T1000 (cell line): ENCODE measurements at places on chromosomes 4 and X.

DNA sequence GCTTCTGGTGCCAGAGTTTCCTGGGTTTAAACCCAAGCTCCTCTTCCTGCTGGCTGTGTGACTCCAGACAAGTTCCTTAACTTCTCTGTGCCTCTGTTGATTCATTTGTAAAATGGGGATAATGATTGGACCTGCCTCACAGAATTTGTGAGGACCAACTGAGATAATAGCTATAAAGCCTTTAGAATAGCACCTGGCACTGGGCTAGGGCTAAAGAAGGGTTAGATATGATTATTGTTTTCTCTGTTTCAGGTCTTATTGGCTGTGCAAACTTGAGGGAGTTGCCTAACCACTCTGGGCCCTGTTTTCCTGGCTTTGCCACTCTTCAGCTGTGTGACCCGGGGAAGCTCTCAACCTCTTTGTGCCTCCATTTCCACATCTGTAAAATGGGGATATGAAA, 37.8 kb downstream of the LGI2 start:
- DNase-seq = no peak

- no peak for DNase-seq
These were observed 125.8 kb downstream of the KIT start for GRCh38 chr4:54783402-54784110.

- DNase-seq = no peak
These were observed 51.5 kb downstream of the SEL1L3 start for GRCh38 chr4:25811374-25811690.

- no peak for DNase-seq
These were observed 480.2 kb downstream of the DTHD1 start for GRCh38 chr4:36761607-36762006.

GRCh38 chrX:105823092-105823455, 735 bp downstream of the NRK start:
- no peak for DNase-seq

GRCh38 chr4:158811216-158811540, 42.4 kb downstream of the FNIP2 start:
- no peak for DNase-seq

DNA sequence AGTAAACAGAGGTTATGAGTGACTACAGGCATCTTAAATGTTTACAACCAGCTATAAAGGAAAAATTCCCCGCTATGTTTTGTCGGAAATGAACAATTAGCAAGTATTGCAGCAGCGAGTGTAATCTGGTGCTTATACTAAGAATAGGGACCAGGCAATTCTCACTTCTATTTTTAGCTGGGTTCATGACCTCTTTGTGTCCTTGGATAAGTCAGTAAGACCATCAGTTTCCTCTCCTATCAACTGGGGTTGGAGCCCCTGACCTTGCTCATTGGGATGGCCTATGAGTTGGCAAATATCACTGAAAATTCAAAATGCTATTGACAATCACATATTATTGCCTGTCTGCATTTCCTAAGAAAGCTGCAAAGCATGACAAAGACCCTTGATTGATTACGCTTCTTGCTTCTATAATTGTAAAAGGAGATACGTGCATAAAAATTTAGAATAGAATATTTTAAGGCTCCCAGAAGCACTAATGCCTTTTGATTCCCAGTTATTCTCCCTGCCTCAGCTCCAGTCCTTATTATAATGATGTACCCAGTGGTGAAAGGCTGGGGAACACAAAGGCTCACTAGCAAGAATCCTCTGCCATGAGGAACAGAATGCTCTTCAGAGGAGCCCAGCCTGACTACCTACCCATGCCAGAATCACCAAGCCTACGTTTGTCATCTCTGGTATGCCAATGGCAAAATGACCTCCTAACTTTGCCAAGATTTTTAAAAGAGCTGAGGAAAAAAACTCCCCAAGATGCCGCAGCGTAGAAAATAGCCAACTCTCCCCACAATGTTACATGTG, 21.9 kb downstream of the GATB start:
- DNase-seq = no peak

- DNase-seq = no peak
These were observed 3.2 kb downstream of the DGKQ start for GRCh38 chr4:970046-970745.

GRCh38 chrX:95860127-95860526, 824.5 kb upstream of the DIAPH2 start:
- no peak for DNase-seq

- DNase-seq = no peak
These were observed 6.3 kb downstream of the TKTL2 start for GRCh38 chr4:163467082-163467770.
